ENCODE measurements at places on chromosomes 12 and 14.

- no peak for DNase-seq
These were observed 235.3 kb downstream of the KSR2 start for GRCh38 chr12:117733549-117733805.

GRCh38 chr14:21145437-21145836, 10.4 kb downstream of the OR5AU1 start:
- DNase-seq: no peak

DNA sequence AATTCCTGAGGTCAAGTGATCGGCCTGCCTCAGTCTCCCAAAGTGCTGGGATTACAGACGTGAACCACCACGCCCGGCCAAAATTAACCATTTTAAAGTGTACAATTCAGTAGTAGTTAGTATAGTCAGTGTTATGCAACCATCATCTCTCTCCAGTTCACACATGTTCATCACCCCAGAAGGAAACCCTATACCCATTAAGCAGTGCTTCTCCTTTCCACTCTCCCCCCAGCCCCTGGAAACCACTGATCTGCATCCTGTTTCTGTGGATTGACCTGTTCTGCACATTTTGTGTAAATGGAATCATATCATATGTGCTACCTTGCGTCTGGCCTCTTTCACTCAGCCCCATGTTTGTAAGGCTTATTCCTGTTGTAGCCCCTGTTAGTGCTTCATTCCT, 52.2 kb downstream of the PHETA1 start:
- DNase-seq: no peak

- DNase-seq: peak; percentile 73
These were observed 726.8 kb downstream of the VRK1 start for GRCh38 chr14:97523936-97524335.

- peak; percentile 39 for DNase-seq
These were observed 102.7 kb upstream of the TBX5 start for GRCh38 chr12:114508529-114509129.

DNA sequence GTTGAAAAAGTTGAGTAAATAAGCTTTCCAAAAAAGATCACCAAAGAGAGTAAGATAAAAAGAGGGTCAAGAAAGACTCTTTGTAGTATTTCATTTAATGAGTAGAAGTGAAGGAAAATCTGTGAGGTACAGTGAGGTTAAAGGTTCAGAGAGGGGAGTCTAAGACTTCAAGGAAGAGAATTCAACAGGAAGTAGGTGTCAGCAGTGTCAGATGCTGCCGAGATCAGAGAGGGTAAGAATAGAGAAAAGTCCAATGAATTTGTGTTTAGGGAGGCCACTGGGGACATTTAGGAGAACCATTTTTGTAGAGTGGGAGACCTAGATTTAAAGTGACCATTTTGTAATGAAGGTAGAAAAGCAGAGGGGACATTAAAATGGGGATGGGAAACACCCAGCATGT, 71.6 kb upstream of the KRAS start:
- no peak for DNase-seq
